ENCODE measurements at places on chromosomes 2 and 18. TPM values are rescaled to one million over a fixed set of nuclear protein-coding genes. Genes with fewer than 3 reads are reported as not detected.

DNA sequence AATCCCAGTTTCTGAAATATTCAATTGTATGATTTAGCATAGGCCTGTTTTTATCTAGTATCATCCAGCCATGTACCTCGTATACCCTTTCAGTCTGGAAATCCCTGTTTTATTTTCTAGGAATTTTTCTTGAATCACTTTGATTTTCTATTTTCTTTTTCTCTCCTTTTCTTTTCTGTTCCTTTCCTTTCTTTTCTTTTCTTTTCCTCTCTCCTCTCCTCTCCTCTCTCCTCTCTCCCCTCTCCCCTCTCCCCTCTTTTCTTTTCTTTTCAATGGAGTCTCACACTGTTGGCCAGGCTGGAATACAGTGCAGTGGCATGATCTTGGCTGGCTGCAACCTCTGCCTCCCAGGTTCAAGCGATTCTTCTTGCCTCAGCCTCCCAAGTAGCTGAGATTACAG is 63.5 kb downstream of the SMCHD1 start:
- no peak for DNase-seq

DNA sequence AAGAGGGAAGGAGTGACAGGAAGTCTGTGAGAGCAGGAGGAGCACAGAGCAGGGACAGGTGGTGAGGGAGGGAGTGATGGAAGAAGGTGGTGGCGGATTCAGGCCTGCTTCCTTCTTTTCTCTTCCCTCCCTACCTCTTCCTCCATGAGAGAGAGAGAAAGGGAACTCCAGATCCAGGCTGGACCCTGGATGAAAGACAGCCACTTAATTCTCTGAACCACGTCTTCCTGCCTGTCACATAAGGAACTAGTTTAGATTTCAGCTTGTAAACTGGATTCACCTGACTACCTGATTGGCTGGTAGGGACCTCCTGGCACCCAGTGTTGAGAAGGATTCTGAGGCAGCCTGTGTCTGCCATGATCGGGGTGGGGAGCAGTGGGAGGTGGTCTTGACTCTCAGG is 48.9 kb downstream of the PAX8 start:
- DNase-seq, result no peak

The GREB1 gene
- total RNA-seq, result 2.2 TPM

GRCh38 chr2:68811364-68811763 is 59.8 kb downstream of the BMP10 start:
- peak; percentile 60 for DNase-seq

DNA sequence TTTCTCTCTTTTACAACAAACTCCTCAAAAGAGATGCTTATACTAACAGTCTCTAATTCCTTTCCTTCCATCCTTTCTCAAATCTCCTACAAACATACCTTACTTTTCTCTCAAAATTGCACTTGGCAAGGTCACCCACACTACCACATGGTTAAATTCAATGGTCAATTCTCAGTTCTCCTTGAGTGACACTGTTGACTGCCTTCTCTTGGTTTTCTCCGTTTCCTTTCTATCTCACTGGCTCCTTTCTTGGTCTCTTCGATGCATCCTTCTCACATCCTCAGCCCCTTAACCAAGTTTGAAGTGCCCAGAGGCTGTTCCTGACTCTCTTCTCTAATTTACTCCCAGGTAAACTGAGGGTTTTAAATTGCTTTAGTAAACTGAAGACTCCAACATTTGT is 12.5 kb downstream of the C1D start:
- no peak for DNase-seq

GRCh38 chr2:47072018-47072691 is 83.0 kb downstream of the STPG4 start:
- no peak for DNase-seq

DNA sequence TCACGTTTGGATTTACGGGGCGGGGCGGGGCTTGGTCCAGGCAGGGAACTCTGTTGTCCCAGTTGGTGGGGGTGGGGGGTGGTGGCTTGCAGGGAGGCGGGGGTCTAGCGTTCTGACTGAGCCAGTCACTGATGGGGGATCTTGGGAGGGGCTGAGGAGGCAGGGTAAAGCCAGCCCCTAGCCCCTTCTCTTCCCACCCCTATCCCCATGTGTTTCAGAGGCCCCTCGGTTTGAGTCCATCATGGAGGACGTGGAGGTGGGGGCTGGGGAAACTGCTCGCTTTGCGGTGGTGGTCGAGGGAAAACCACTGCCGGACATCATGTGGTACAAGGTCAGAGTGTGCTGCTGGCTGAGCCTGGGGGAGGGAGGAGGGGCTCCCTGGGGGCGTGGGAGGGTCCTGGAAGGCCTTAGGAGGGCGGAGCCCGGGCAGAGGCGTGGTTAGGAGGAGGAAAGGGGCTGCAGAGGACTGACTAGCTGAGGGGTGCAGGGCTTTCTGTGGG is 22.0 kb upstream of the GMPPA start:
- no peak for DNase-seq

The DIPK1C gene
- not detected for total RNA-seq

GRCh38 chr2:208150956-208151355 is 5.0 kb upstream of the CRYGB start:
- no peak for DNase-seq

DNA sequence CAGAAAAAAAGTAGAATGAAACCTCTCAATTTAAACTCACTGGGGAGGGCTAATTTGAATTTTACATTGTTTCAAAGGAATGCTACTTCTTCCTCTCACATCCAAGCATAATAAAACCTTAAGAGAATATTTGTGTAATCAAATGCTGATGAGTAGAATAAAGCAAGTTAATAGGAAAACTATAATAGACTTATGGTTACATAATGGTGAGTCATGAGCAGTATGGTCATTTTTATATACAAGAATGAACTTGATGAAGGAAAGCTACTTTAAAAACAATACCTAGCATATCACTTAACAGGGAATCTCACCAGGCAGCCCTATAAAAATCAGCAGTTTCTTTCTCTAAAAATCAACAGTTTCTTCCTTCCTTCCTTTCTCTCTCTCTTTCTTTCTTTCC is 80.3 kb downstream of the VSNL1 start:
- peak; percentile 83 for DNase-seq

GRCh38 chr2:3000968-3001367 is 376.6 kb downstream of the EIPR1 start:
- no peak for DNase-seq

GRCh38 chr2:15636972-15637785 is 45.5 kb downstream of the DDX1 start:
- DNase-seq, result peak; percentile 40

DNA sequence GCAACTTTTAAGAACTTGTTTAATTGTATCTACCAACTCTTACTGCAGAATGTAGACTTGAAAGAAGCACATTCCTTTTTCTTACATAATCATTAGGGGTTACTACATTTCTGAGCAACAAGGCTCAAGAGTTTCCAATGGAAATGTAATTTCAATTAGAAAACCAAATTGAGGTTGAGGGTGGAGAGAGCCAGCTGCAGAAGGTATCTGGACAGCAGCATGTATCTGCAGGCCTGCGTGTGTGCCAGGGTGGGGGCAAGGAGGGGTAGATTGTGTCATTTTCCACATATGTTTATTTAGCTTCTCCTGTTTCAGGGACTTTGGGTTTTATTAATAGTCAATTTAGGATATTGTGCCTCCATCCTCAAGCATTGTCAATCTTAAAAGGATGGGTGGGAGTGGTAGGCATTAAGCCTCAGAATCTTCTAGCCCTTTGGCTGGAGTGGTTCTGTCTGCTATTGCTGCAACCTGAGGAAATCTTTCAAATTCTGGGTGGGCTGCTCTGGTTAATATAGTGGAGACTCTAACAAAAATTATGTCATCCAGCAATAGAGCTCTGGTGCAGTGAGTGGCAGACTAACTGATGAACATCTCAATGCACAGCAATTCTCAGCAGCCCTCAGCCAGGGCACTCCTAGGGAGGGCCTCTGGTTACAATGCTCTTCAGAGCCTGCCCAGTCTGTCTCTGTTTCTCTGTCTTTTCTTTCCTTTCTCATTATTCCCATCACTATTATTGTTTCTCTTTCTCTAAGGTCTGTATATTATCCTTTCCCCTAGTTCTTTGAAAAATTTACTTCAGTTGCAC is 151.4 kb downstream of the RPIA start:
- DNase-seq, result no peak

The CHST9 gene
- not detected for total RNA-seq

GRCh38 chr2:99793022-99793421 is 303.2 kb upstream of the REV1 start:
- no peak for DNase-seq

The SP100 gene
- total RNA-seq, result 57.5 TPM

DNA sequence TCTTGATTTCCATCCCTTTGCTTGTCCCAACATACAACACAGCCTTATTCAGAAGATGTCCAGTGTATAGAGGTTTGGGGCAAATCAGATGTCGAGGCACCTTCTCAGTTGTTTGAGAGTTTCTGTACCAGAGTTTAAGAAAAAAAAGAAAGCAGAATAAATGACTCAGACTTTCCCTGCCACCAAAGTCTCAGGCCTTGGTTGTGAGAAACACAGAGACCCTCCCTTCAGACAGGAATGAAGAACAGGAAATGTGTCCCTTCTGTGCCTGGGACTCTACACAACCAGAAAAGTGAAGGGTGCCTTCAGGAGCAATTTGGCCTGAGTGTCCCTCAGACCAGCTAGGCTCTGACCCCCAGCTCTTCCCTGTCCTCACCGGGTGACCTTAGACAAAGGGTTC is 37.3 kb upstream of the REL start:
- DNase-seq, result no peak

The STPG4 gene
- total RNA-seq, result 0.64 TPM

The PLB1 gene
- total RNA-seq, result 4.2 TPM

- DNase-seq, result no peak
These were observed 57.0 kb downstream of the LYPD6 start for GRCh38 chr2:149387411-149387810.

DNA sequence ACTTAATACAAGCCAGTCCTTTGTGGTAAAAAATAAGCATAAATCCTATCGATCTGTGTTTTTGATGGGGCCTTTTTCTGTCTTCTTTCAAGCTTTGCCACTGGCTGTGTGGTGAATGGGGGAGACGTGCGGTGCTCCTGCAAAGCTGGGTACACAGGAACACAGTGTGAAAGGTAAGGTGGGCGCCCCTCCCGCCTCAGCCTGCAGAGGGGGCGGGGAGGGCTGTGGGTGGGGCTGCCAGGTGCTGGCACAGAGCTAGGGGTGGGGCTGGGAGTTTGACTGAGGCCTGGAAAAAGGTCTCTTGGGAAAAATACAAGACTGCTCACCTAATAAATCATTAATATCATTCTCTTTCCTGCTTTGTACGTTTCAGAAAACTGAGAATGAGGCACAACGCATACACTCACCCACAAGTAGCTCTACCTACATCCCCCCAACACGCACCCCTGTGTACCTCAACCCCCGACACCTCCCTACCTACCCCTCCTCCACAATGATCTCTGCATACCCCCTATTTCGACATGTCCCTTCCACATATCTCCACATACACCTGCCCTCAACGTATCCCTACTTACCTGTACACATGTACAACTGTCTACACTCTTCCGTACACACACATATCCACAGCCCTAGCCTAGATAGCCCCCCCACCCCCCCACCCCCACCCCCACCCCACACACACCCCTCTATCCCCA is 129.7 kb upstream of the TTC39C start:
- DNase-seq, result peak; percentile 61

- no peak for DNase-seq
These were observed 402.9 kb upstream of the PKDCC start for GRCh38 chr2:41644936-41645335.

The FOXD4L1 gene
- total RNA-seq, result 0.33 TPM

DNA sequence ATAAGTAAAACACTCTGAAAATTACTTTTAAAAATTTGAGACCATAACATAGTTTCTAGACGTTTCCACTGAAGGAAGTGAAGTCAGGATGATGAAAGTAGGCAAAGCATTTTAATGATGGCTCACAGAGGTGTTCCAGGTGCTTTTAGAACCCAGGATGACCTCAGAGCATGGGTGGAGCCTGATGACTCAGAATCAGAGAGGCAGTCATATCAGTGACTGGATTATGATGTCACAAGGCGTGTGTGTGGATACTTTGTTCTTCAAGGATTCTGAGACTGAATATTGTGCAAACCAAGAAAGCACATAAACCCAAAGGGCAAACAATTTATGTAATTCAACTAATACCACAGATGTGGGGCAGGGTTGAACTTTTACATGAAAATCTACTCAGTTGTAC is 208.0 kb upstream of the FBXO11 start:
- DNase-seq, result peak; percentile 100

The FAP gene
- 216 TPM for total RNA-seq

The TGFA gene
- total RNA-seq, result 97.7 TPM

GRCh38 chr2:182299632-182300031 is 127.2 kb downstream of the PDE1A start:
- no peak for DNase-seq

The NR4A2 gene
- 1.3 TPM for total RNA-seq

The CCDC178 gene
- not detected for total RNA-seq

GRCh38 chr2:238985041-238985729 is 137.3 kb downstream of the TWIST2 start:
- no peak for DNase-seq

DNA sequence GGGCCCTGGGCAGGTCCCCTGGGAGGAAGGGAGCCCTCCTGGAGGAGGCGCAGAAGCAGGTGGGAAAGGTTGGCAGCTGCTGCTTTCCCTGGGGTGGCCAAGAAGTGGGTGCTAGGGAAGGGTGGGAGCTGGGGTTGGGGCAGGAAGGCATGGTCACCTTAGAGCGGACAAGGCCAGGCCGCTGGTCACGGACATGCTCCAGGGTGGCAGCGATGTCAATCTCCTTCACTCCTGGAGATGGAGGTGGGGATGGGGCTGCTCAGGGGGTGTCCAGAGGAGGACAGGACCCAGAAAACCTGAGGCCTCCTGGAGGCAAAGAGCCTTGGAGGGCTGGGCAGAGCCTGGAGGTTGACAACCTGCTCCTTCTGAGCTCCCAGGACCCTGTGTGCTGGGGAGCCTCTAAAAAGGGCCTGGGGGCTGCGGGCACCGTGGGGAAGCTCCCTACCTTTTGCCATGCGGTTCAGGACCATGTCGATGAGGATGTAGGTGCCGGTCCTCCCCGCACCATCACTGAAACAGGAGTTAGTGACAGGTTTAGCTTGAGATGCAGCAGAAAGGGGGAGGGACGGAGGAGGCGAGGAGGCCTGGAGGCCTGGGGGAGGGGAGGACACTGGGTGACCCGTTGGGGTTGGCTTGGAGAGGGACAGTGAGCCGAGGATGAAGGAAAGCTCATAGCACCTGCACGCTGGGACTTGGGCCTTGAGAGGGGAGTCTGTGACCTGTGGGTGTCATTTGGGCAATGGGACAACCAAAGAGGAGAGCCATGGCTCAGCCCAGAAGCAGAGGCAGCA is 11.4 kb downstream of the DNAJB2 start:
- DNase-seq, result no peak

The DAW1 gene
- total RNA-seq, result not detected

GRCh38 chr2:85221067-85221691 is 88.0 kb downstream of the TCF7L1 start:
- no peak for DNase-seq

The CELF4 gene
- 0.67 TPM for total RNA-seq

DNA sequence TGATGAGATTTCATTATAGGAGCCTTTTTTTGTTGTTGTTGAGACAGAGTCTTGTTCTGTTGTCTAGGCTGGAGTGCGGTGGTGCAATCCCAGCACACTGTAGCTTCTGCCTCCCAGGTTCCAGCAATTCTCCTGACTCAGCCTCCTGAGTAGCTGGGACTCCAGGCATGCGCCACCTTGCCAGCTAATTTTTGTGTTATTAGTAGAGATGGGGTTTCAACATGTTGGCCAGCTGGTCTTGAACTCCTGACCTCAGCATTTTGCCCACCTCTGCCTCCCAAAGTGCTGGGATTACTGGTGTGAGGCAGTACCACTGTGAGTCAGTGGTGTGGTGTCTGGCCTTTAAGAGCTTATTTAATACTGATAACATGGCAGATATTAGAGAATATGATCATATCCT is 60.1 kb downstream of the MOB4 start:
- peak; percentile 42 for DNase-seq

All from mammary epithelial cell (primary cell).